Mammary epithelial cell (primary cell): ENCODE measurements at places on chromosomes 6 and 20.
A peak's percentile ranks its signal among the peaks of the same experiment; 100 is the strongest.

DNA sequence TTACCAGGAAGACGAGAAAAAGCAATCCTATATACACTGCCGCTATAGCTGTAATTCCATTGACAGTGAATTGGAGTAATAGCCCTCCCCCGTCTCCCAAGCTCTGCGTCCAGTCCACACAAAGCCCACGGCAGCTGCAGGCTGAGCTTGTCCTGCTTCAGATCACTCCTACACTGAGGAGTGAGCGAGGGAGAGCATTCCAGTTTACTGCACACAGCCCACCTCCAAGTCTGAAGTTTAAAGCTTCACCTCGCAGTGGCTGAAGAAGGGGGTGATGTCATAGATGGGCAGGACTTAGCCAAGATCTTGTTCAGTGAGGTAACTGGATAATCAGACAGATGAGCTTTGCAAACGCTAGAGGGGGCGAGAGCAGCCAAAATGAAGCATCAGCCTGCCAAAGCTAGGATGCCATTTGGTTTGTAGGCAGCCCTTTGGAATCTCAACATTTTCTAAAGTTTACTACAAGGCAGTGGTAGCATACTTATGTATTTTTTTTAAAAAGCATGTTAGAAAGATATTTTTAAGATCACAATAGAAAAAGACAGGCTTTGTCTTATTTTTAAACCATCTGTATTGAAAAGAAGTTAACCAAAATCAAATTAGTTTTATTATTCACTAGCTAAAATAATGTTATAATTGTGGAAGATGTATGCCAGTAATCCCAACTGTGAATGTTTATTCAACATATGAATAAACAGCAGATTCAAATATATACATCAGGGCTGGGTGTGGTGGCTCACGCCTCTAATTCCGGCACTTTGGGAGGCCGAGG lies at the start of gene FLRT3:
Gene FLRT3 (minus strand): TSS at position 213 of the 772 bp plus-strand sequence. CDS start 10,106 bp downstream, outside the sequence.
- peak; percentile 98 for DNase-seq

DNA sequence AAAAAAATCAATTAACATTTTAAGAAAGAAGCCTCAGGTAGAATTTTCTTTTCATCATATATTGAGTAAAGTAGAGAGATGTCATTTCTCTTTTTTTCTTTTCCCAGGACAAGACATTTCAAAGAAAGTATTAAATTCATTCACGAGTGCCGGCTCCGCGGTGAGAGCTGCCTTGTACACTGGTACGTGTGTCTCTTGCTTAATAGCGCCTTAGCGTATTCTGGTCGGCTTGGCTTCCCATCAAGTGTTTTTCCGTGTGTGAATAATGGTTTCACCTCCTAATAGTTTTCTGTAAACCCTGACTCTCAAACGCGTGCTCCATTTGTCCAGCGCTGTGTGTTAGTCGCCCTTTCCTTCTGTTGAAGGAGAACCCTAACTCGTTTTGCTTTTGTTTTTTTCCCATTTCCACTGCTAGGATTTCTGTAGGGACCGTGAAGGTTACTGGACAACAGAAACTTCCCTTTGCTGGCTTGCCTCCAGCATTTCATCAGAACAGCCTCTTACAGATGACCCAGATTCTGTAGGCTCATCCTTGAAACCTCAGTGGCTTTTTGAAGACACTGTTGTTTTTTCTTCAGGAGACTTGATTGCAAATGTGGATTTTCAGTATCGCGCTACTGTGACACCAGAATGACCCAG lies 45.7 kb upstream of the IRF4 start:
- no peak for DNase-seq

DNA sequence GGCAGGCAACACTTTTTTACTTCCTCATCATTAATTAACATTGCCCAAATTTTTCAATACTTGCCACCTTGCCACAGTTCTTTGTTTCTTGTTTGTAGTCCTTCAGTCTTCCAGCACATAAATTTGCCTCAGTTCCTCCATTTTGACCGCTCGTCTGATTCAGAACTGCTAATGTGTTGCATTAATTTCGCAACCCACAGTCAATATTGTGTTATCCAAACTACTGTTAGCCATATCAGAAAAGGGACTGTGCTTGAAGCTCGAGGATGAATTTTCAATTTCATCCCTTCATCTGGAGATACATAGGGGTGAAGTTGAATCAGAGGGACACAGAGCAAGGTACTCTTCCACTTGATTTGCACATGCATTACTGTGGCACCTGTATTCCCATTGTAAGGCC lies 421.5 kb downstream of the CDKAL1 start:
- DNase-seq: no peak

DNA sequence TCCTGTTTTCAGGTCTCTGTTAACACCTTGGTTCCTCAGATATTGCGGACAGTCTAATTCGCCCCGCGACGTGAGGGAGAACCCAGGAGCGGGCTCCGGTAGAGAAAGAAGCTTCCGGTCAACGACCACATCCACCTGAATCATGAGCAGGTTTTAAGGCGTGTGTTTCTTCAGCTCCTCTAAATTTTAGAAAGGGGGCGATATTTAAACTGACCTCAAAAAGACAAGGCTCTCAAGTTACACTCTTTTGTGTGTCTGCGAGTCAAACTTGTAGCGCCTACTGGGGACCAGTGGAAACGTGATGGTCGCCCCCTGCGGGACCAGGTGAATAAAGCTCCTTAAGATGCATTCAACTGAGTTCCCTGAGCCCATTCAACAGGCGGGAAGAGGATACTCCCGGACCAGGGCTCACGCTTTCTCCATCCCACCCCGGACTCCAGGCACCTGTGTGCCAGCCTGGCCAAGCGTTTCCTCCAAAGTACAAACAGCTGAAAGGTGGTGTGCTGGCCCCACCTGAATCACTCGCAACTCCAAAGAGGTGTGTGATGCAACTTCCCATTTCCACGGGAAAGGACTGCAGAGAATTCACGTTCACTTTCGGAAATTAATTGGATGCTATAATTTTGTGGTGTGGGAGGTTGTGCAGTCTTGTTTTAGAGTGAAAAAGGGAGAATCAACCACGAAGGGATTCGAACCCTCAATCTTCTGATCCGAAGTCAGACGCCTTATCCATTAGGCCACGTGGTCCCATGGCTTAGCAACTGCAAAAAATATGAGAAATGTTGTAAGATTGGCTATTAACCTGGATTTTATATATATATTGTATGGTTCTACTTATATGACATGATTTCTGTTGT lies 17.0 kb downstream of the GPX5 start:
- DNase-seq: peak; percentile 95

DNA sequence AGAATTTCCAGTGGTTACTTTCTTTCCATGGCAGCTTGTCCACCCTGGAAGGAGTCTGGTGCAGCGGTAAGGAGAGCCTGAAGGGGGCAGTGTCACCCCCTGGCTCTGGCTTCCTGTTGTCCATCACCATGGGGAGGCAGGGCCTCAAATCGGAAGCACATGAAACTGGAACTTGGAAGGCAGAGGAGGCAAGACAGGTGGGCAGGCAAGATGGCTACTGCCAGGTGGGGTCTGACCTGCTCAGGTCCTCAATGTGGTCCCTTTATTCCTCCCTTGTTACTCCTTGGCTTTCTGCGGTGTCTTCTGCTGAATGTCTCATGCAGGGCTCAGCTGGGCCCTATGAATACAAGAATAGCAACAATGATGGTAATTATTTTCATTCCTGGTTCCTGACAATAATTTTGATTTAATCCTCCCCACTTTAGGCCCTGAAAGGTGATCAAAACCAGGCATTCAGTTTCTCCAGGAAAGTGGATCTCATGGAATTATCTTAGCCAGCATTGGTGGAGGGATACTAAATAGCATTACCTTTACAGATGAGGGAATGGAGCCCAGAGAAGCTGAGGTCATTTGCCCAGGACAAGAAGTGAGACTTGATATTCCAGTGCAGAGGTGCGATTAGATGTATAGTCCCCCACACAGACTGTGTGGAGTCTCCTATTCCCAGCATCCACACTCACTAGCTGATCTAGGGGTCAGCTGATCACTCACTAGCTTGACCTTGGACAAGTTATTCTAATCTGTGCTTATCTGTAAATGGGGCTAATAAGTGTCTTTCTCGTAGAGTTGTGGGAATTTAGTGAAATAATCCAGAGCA lies 17.6 kb upstream of the SNAI1 start:
- no peak for DNase-seq

DNA sequence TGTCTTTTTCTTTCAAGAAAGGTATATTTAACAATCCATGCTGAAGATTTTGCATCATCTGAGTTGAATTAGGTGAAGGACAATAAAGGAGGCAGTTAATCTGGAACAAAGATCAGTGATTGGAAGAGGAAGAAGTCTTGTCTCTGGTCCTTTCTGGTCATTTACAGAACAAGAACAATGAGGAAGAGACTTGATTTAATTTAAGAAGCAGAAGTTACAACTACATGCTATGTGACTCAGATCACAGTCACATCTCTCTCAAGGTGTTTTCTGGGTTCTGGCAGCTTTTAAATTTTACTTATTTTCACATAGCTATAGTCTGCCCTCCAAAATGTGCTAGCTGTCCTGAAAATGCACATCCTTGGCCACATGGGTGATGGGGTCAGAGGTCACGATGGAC lies 53.5 kb upstream of the DEK start:
- no peak for DNase-seq

DNA sequence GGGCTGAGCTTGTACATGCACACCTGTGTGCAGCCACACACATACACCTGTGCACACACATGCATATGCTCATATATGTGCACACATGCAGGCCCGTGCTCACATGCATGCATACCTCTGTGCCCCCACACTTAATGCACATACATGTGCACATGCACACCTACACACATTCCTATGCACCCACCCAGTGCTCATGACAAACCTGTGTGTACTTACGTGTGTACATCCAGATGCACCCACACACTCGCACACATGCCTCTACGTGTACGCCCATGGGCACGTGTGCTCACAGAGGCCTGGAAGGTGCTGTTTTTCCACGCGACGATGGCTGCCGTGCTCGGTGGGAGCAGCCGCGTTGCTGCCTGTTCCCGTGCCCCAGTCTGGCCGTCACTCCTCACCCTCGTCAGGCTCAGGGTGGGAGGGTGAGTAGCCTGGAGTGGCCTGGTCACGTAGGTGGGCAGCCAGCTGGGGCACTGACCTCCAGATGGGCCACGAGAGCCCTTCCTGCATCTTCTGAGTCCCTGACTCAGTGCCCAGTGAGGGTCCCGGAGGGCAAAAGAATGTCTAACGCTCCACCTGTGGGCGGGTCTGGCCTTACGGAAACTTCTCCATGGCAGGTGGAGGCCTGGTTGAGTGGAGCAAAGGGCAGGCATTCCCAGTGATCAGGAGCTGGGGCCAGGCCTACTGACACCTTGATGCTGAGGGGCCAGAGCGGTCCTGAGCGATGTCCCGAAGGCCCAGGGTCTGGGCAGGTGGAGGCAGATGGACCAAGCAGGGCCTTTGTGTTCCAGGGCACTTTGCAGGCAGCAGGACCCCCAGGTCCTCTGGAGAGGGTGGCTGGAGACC lies 8.0 kb upstream of the GATA5 start:
- no peak for DNase-seq

- no peak for DNase-seq
These were observed 38.6 kb downstream of the MYLK4 start for GRCh38 chr6:2712102-2712501.

DNA sequence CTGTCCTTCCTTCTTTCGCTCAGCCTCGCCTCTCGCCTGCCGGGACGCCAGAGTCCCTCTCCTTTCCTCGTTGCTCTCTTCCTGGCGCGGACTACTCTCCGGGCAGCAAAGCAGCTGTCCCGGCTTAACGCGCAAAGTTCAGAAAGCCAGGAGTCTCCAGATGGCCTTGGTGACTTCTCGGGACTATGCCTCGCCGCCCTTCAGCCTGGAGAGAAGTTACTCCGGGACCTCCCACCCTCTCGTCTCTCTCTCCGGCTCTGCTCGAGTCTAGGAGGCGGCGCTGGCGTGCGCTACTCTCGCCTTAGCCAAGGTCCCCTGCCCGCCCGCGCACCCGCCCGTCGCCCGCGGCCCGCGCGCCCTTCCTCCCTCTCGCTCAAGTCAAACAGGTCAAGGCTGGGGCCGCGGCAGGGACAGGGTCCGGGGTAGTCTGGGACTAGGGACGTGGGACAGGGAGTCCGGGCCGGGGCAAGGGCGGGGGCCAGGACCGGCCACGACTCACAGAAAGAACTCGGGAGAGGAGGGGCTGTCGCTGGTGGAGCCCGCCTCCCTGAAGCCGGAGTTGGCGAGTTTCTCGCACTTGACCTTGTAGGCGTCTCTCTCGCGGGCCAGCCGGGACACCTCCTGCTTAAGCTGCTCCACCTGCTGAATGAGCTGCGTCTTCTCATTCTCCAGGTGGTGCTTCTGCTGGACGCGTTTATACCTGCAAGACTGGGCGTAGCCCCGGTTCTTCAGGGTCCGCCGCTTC lies 1.5 kb downstream of the MAFB start:
- peak; percentile 47 for DNase-seq

DNA sequence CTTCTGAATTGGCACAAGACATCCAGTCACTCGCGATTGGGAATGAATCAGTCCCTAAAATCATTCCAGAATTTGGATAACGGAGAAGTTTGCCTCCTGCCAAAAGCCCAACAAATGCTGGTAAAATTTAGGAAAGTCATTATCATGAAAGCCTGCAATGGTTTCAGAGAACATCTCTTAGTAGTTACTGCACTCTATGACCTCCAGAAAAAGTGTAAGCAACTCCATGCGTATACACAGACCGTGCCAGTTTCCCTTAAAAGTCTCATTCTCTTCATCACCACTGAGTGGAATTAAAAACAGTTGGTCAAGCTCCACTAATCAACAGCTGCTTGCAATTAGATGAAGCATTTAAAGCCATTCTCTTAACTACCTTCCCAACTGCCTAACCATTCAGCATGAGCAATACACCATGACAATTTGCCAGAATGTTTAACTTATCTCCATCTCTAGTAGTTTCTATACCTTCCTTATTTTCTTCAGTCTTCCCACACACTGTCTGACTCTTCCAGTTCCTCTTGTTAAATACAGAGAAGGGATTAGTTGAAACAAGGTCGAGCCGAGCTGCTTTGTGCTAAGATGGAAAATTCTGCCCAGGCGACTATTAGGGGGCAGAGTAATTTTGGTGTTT lies 183.6 kb upstream of the PRDM1 start:
- no peak for DNase-seq

GRCh38 chr6:33425668-33426577 lies 6.1 kb downstream of the SYNGAP1 start:
- peak; percentile 82 for DNase-seq

DNA sequence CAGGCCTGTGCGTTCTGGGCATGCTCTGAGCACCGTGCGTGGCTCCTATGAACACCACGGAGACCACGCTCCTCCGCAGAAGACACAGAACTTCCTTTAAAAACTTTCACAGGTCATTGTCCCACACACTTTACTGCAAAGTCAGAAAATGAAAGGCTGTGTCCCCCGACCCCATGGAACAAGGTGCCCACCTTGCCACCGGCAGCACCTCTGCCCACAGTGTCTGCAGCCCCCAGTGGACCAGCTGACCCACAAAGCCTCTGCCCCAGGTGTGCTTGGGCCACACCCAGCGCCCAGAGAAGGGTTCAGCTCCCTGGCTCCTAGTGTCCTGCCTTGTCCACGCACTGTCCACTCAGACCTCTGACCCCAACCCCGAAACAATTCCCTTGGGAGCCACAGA lies 8.7 kb downstream of the TAF4 start:
- no peak for DNase-seq

DNA sequence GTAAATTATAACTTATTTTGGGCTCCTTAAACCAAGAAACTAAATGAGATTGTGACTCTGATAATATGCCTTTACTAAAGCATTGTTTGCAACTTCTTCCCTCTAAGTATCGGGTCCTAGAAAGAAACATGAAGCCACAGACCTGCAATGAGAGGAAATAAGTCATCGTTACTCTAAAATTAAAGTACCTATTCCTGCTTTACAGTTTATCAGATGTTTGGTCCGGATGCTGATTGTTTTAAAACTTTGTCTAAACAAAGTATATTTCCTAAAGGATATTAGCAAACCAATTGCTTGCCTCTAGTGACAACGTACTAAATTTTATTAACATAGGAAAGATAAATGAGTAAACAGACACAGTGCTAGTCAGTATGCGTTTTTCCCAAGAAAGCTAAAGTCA lies 216.8 kb downstream of the GJA1 start:
- DNase-seq: no peak

- DNase-seq: no peak
These were observed 294.3 kb upstream of the MAN1A1 start for GRCh38 chr6:119643876-119644275.
